ENCODE measurements at places on chromosomes 2 and 18.

GRCh38 chr2:209460151-209460761, 36.4 kb downstream of the MAP2 start:
- DNase-seq = no peak

DNA sequence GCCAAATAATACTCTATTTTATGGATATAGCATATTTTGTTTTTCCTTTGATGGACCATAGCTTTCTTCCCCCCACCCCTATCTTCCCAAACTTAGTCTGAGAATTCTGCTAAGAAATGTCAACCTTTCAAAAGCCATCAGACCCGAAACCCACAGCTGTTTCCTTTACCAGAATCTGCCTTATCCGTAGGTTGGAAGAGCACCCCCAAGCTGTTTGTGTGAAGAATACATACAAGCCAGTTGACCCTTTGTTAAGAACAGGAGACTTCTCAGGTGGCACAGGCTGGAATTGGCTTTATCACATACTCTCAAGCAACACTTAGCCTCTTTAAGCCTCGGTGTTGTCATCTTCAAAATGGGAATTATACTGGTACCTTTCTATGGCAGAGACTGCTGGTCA, 135.1 kb downstream of the ACTR3 start:
- DNase-seq = no peak

- DNase-seq = no peak
These were observed 16.5 kb upstream of the VIT start for GRCh38 chr2:36680012-36680411.

GRCh38 chr2:586641-587076, 90.5 kb downstream of the TMEM18 start:
- no peak for DNase-seq

DNA sequence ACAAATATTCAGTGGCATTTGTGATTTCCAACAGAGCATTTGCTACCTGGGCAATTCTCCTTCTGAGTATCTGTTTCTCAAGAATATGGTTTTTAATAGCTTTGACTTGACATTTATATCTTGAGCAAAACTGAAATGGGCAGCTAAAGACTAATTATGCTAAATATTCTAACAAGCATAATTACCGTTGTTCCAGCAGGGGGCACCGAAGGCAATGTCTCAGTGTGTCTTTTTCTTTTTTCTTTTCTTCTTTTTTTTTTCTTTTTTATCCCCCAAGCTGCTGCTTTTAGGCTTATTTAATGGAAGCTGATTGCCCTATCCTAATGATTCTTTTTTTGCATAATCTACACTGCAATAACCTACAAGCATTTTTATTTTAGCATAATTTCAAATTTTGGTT, 138.9 kb upstream of the NABP1 start:
- no peak for DNase-seq

Data from activated CD4-positive, CD25-positive, alpha-beta regulatory T cell treated with anti-CD3 and anti-CD28 coated beads, Interleukin-2, amount 50 U/mL, for 72 hours (primary cell).